ENCODE measurements at places on chromosomes 1 and 21.

DNA sequence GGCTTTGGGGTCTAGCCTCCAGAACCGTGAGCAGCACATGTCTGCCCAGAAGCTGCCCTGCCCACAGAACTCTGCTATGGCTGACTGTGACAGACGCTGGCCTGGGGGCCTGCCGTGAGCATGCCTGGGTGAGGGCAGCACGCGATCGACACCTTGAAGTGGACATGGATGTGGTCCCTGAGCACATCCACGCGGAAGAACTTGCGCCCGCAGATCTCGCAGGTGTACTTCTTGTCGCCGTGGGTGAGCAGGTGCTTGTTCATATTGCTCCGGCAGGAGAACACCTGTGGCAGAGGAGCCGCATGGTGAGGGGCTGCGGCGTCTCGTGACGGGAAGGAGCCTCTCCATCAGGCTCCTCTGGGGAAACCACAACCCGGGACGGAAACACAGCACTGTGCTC, 56.0 kb downstream of the PRDM15 start:
- DNase-seq = no peak

GRCh38 chr1:30165116-30165515, 558.3 kb downstream of the MATN1 start:
- DNase-seq = no peak

DNA sequence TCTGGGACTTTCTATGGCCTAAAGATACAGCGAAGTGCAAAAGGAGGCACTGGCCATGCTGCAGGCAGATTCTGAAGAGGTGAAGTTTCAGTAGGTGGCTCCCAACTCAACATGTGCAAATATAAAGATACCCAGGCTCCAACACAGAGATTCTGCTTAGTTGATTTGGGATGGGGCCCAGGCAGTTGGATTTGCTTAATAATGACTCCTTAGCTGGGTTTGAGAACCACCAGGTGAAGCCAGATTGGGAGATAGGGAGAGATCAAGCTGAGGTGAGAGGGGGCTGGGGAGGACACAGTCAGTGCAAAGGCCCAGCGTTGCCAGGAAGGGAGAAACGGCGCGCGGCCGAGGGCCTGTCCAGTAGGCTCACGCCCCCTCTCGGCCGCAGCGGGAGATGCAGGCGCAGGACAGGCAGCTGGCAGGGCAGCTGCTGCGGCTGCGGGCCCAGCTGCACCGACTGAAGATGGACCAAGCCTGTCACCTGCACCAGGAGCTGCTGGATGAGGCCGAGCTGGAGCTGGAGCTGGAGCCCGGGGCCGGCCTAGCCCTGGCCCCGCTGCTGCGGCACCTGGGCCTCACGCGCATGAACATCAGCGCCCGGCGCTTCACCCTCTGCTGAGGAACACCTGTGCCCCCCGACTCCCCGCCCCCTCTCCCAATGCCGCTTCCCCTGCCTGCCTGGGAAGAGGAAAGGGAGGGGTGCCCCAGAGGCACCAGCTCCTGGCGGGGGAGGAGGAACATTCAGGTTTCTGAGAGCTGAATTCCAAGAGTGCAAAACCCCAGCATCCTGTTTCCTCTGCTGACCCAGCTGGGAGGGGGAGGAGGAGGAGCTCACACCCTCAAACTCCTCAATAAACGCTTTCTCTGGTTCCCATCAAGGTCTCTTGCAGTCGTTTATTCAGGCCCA, 1.2 kb downstream of the FAM167B start:
- DNase-seq = peak; percentile 17

DNA sequence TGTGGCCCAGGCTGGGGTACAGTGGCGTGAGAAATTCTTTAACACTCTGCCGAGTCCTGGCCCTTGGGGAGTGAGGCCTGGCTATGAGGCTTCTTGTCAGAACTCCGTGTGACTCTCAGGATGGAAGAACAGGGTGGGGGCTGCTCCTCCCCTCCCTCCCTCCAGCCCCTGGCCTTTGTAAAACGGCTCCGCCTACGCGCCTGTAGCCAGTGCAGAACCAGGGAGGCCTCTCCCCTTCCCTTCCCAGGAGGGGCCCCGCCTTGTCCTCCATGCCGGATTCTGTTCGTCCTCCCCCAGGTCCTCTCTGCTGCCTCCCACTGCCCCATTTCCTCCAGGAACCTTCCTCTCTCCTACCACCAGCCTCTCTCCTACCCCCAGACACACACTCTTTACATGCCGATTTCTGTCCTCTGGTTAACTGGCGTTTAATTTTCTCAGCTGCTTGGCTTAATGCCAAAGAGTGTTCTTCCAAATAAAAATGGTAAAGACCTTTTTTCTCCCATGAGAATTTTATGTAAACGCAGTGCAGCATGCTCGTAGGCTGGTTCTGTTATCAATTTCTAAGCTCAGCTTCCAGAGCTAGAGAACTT, 21.0 kb downstream of the PDE9A start:
- no peak for DNase-seq

DNA sequence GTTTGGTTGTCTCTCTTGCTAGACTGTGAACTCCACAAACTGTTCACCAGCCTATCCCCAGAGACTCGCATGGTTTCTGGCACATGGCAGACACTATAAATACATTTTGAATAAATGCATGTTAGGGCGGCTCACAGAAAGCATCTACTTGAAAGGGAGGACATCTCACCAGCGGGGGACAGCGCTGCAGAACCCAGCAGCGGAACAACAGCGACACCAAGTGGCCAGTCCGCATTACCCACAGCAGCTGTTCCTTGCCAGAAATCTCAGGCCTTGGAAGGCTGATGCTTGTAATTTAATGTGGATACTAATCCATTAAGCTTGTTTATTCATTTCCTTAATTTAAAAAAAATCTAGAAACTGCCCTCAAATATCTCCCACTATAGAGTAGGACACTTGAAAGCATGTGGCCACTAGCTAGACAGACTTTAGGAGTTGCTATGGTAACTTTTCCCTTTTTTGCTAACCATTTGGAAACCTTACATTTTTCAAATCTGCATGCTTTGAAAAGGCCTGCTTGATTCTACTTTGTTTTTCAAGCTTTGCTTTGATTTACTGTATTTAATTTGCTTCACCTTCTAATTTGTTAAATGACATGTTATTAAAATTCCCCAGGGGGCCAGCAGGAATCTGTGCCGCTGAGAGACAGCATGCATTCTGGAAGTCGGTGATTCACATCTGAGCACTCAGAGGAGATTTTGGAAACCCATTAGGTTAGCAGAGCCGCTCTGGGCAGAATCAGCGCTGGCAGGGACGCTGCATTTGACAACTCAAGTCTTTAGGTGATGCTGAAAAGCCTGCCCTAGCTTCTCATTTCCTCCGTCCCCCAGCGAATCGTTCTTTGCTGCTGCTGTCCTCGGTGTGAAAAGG, 63.5 kb upstream of the SSX2IP start:
- DNase-seq = peak; percentile 69
